Activated CD4-positive, alpha-beta memory T cell treated with anti-CD3 and anti-CD28 coated beads for 36 hours (primary cell): ENCODE measurements at places on chromosomes 12 and 14. TPM values are rescaled to one million over a fixed set of nuclear protein-coding genes. Genes with fewer than 3 reads are reported as not detected.

DNA sequence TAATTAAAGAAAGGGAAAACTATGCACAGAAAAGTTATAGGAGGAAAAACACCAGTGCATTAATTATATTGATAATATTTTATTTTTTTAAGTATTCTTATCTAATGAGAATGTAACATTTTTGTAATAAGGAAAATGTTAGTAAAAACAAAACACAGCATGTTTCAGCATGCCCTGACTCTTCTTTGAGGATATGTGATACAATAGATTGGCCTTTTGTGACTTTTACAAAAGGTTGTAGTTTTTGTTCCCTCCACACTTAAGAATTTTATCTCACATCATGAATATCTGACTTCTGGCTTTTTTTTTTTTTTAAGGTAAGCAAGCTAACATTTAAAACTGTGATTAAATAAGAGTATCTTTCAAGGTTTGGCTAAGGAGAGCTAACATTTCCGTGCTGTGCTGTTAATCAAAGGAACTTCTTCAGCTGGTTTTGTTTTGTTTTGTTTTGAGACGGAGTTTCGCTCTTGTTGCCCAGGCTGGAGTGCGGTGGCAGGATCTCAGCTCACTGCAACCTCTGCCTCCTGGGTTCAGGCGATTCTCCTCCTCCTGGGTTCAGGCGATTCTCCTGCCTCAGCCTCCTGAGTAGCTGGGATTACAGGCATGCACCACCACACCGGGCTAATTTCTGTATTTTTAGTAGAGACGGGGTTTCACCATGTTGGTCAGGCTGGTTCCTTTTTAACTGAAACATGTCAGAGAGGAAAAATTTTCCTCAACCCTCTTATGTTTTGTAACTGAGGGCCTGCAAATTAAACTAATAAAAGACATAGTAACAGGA lies 30.8 kb upstream of the RESF1 start:
- H3K27ac ChIP-seq: peak overlapping the region; percentile 90
- peaks cover 11% of the 10 kb centered on the region for H3K36me3 ChIP-seq
- peaks cover 45% of the 10 kb centered on the region for H3K4me1 ChIP-seq
- H3K27me3 ChIP-seq: no peaks in the 10 kb centered on the region
- H3K4me3 ChIP-seq: peak overlapping the region; percentile 75

GRCh38 chr14:105841022-105842009 lies 314.9 kb downstream of the TMEM121 start:
- no peak overlapping the region for H3K27ac ChIP-seq
- H3K27me3 ChIP-seq: no peaks in the 10 kb centered on the region
- no peak overlapping the region for H3K4me3 ChIP-seq

GRCh38 chr12:118034429-118035189 lies 18.1 kb downstream of the RFC5 start:
- H3K36me3 ChIP-seq: peaks cover 71% of the 10 kb centered on the region
- H3K4me1 ChIP-seq: peaks cover 57% of the 10 kb centered on the region
- peak overlapping the region; percentile 24 for H3K4me3 ChIP-seq

- H3K27me3 ChIP-seq: no peaks in the 10 kb centered on the region
- H3K36me3 ChIP-seq: no peaks in the 10 kb centered on the region
Observed at GRCh38 chr14:74548881-74549280, 55.3 kb downstream of the ISCA2 start.

GRCh38 chr14:99460793-99461192 lies 19.9 kb downstream of the SETD3 start:
- H3K27me3 ChIP-seq: no peaks in the 10 kb centered on the region
- no peak for DNase-seq
- peaks cover 32% of the 10 kb centered on the region for H3K36me3 ChIP-seq
- H3K4me3 ChIP-seq: no peak overlapping the region
- H3K4me1 ChIP-seq: no peaks in the 10 kb centered on the region

- H3K4me1 ChIP-seq: peaks cover 5% of the 10 kb centered on the region
- no peak for DNase-seq
- H3K4me3 ChIP-seq: no peak overlapping the region
- no peak overlapping the region for H3K27ac ChIP-seq
- H3K27me3 ChIP-seq: no peaks in the 10 kb centered on the region
Observed at GRCh38 chr12:53057816-53058500, 8.1 kb downstream of the TNS2 start.

DNA sequence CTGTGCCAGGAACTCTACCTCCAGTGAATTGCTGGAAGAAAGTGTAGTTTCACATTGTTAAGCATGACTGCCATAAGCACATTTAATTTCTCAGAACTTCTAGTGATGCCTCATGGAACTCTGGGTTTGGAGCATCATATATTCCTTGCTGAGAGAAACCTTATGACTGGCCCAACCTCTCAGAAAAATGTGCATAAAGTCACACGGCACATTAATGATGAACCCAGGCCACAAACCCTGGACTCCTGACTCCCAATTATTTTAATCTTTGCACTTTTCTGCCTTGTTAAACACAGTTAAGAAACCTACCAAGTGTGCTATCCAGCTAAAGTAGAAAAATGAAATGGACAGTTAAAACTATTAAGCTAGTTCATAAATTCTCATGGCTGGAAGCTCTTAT lies 5.6 kb downstream of the TCP11L2 start:
- DNase-seq: no peak
- H3K36me3 ChIP-seq: no peaks in the 10 kb centered on the region
- H3K4me1 ChIP-seq: peaks cover 59% of the 10 kb centered on the region
- H3K27me3 ChIP-seq: no peaks in the 10 kb centered on the region
- H3K27ac ChIP-seq: no peak overlapping the region
- no peak overlapping the region for H3K4me3 ChIP-seq

- H3K36me3 ChIP-seq: no peaks in the 10 kb centered on the region
- peak; percentile 34 for DNase-seq
- no peak overlapping the region for H3K27ac ChIP-seq
- H3K4me1 ChIP-seq: peaks cover 29% of the 10 kb centered on the region
Observed at GRCh38 chr12:12704593-12705230, 8.7 kb upstream of the GPR19 start.

DNA sequence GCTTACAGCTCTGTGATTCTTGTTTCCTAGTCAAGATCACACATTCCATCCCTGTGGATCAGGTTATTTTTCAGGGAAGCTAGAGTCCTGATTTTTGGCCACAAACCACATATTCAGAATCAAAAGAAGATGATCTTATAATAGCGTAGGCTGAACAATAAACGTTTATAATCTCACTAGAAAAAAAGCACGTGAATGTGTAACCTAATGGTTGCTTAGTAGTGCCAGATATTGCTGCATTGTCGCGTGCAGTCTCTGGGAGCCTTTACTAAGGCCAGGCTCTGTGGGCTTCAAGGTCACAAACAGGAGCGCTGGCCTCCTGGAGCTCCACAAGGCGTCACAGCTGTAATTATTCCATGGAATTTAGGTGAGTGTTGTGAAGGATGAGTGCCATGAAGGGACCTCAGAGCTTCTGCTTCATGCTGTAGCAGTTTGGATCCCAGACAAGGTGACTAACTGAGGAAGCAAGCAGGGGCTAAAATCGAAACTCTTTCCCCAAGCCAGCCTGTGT lies 17.4 kb downstream of the CDKN1B start:
- peak overlapping the region; percentile 44 for H3K27ac ChIP-seq
- H3K36me3 ChIP-seq: peaks cover 7% of the 10 kb centered on the region
- DNase-seq: no peak
- H3K4me1 ChIP-seq: peaks cover 47% of the 10 kb centered on the region
- H3K27me3 ChIP-seq: no peaks in the 10 kb centered on the region
- H3K4me3 ChIP-seq: no peak overlapping the region

- no peaks in the 10 kb centered on the region for H3K36me3 ChIP-seq
- H3K27me3 ChIP-seq: peaks cover 52% of the 10 kb centered on the region
Observed at GRCh38 chr14:96739200-96739910, 57.8 kb upstream of the VRK1 start.

DNA sequence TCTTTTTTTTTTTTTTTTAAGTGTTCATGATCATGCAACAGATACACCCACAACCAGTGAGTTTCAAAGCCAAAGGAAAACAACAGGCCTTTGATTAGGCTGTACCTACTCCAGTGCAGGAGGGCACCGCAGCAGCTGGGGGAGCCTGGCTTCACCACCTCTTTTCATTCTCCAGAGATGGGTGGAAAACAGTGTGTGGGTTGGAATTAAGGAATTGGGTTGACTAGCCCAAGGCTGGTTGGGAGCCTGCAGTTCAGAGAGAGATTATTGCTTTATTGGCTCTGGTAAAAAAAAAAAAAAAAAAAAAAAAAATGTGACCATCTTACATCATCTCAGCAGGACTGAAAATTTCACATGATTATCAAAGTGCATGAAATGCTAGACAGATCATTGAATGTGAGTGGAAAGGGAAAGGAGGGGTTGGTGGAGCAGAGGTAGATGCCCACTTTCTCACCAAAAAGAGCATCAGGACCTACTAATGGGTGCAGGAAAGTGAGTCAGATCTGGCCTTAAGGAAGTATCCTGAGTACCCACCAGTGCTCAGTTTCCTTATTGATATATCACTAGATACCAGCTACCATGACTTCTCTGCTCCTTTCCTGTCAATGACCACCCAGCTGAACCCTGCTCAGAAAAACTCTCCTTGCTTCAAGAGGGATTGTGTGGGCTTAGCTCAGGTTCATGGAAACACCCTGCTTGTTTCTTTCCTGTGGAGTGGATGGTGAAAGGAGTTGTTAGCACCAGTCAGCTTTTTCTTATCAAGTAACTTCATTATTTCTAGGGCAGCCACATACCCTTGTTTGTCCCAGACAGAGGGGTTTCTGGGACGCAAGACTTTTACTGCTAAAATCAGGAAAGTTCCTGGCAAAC lies 54.8 kb upstream of the DYRK2 start:
- H3K36me3 ChIP-seq: peaks cover 2% of the 10 kb centered on the region
- H3K27me3 ChIP-seq: no peaks in the 10 kb centered on the region
- no peak for DNase-seq
- no peak overlapping the region for H3K27ac ChIP-seq

Gene GPD1
- total RNA-seq: 0.34 TPM

Gene HOXC4
- not detected for total RNA-seq

Gene CCDC175
- not detected for total RNA-seq

Gene KRT2
- total RNA-seq: not detected
